ENCODE measurements at places on chromosomes 16 and 17.
A peak's percentile ranks its signal among the peaks of the same experiment; 100 is the strongest.

DNA sequence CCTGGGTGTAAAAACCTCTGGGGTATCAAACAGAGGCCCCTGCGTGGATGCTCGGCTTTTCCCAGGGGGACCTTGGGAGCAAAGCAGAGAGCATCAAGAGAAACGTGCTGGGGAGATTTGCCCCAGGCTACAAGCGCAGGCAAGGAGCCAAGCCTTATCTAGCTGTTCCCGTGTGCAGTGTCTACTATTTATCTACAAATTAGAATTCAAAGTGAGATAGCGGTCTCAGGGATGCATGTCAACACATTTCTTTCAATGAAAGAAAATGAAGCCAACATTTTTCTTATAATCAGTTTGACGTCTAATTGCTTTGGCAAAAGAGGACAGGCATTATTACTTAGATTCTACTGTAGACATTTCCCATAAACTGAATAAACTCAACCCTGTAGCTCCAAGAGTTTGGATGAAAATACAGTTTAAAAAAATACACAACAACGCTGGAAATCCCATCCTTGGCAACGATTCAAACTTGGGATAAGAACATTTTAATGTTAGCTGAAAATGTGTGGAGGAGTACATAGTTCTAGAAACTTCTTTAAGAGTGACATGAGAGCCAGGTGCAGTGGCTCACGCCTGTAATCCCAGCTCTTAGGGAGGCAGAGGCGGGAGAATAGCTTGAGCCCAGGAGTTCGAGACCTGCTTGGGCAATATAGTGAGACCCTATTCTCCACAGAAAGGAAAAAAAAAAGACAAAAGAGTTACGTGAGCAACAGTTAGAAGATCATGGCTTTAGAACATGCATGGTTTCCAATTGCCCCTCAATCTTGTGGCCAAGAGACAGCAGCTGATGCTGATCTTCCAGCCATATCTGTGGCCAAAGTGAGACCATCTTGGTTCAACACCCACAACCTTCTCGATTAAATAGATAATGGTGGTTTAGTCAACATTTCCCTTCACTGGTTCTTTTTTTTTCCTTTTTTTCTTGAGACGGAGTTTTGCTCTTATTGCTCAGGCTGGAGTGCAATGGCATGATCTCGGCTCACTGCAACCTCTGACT, 7.2 kb downstream of the SPNS3 start:
- no peak for DNase-seq

DNA sequence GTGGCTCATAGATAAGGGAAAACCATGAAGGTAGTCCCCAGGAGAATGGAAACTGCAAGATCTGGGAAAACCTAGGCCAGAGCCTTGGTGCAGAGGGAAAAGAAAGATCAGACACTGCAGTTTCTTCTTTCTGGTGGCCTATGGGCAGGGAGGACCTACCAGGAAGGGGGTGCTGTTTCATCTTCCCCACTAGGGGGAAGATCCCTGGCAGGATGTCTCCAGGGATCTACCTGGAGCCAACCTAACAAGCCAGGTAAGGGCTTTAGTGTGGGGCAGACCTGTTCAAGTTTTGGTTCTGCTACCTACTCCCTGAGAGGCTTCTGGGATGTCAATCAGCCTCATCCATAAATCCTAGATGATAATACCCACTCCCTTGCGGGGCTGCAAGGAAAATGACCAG, 21.4 kb downstream of the TOM1L2 start:
- no peak for DNase-seq

DNA sequence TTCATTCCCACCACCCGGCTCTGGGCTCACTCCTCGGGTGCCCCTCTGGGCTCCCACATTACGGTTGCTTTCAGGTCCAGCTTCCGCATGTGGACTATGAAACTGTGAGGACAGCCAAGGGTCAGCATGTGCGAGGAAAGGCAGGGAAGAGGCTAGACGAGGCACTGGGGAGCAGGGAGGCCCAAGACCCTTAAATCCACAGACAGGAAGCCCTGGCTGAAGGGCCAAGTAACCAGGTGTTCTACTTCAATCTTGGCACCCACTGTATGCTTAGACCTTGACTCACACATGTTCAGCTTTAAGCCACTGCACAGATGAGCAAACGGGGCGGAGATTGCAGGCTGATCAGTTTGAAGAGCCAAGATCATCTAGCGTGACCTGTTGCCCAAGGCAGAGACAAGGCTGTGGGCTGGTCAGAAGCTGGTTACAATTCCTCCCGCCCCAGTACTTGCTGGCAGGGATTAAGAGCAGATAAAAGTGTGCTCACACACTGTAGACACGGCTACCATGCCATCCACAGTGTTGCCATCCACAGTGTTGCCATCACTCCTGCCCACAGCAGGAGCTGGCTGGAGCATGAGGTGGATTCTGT, at the start of gene CES4A:
CES4A (plus strand) TSS at position 393 of the 592 bp plus-strand sequence; CDS start at position 577, 184 bp downstream.
- DNase-seq: no peak

DNA sequence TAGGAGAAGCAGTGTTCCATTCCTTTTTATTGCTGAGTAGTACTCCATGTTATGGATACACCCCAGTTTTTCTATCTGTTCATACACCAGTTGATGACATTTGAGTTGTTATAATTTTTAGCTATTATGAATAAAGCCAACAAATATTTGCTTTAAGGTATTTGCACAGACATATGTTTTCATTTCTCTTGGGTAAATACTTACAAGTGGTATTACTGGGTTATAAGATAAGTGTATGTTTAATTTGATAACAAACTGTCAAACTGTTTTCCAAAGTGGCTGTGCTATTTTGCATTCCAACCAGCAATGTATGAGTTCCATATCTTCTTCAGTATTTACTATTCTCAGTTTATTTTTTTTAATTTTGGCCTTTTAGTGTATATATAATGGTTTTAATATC, 27.7 kb upstream of the GFOD2 start:
- no peak for DNase-seq

DNA sequence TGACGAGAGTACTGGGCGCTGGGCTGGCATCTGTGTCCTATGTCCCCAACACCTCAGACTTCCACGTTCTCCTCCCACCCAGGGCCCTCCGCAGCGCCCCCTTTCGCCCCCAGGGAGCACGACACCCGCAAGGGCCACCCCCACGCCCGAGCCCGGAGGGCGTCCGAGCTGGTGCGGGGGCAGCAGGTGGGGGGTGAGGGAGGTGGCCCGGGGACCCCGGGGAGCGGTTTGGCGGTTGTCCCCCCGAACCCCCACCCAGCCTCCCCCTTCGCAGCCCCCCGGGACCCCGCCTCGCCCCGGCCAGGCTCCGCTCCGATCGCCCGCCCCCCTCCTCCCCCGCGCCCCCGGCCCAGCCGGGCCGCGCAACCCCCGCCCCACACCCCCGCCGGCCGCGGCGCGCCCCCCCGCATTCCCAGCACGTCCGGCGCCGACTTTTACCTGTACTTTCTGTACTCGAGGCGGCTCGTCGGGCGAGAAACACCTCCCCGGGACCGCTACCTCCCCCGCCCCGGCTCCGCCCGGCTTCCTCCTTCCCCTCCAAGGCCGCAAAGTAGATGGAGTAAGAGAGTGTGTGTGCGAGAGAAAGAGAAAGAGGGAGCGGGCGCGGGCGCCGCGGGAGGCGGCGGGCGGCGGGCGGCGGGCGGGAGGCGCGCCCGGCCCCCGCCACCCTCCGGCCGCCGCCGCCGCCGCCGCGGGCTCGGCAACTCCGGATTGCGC, 901 bp downstream of the CDYL2 start:
- peak; percentile 55 for DNase-seq

- DNase-seq: no peak
Measured at GRCh38 chr16:88777471-88778270, 7.3 kb downstream of the PIEZO1 start.

GRCh38 chr17:17149520-17150447, 56.3 kb downstream of the PLD6 start:
- no peak for DNase-seq

GRCh38 chr16:56357241-56357764, 68.0 kb downstream of the AMFR start:
- DNase-seq: no peak

- DNase-seq: no peak
Measured at GRCh38 chr17:20157001-20157310, 147.8 kb downstream of the SPECC1 start.

- DNase-seq: no peak
Measured at GRCh38 chr17:62870030-62870541, 62.0 kb upstream of the MARCHF10 start.

DNA sequence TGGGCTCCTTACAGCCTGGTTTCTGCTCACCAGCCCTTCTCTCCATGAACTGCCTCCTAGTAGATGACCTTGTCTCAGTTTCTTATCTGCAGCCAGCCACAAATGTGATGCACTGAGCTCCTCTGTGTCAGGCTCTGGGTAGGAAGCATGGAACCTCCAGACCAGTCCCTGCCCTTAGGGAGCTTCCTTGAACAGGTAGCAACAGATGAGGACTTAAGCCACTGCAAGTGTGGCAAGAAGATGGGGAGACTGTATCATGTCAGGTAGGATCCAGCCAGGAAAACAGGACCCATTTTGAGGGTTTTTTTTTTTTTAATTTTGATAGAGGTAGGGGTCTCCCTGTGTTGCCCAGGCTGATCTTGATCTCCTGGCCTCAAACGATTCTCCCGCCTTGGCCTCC, 5.3 kb upstream of the MAP3K14 start:
- DNase-seq: no peak

DNA sequence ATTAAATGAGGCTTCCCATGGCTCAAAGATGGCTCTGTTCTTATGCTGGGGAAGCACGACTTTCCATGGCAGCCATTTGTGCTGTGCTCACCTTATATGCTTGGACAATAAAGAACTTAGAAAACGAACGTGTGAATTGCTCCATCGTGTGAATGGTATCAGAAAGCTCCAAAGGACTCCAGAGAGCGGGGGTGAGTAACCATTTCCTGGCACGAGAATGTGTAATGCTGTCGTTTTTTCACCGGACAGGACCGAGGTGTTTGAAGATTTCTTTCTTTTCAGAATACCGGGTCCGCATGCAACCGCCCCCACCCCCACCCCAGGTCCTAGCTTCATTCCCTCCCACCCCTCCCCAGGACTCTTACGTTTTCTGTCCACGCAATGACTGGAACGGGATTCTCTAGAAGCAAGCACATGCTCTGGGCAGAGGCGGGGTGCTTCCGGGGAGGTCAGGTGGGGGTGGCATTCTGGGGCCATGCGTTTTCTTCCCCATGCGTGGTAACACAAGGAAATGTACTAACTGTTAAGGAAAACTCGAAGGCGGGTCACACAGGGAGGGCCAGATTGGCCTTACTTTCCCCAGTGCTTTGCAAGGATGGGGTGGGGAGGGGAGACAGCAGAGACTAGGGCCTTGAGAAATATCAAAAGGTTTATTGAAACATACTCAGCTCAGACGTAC, 26.2 kb downstream of the GPRC5B start:
- DNase-seq: no peak

- no peak for DNase-seq
Measured at GRCh38 chr16:48321317-48322036, 63.7 kb downstream of the SIAH1 start.

DNA sequence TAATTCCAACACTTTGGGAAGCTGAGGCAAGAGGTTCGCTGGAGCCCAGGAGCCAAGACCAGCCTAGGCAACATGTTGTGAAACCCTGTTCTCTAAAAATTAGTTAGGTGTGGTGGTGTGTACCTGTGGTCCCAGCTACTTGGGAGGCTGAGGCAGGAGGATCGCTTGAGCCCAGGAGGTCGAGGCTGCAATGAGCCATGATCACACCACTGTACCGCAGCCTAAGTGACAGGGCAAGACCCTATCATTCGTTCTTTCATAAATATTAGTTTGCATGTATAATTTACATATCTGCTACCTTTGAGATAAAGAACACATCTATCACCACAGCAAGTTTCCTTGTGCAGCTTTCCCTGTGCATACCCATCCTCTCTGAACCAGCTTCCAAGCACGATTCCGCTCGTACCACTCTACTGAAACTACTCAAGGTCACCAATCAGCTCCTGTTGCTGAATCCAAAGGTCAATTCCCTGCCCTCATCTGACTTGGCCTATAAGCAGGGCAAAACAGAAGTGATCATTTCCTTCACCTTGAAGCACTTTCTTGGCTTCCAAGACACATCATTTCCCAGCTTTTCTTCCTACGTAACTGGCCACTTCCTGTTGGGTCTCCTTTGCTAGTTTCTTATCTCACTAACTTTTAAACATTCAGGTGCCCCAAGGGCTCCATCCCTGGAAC, 49.1 kb downstream of the GRB2 start:
- no peak for DNase-seq

DNA sequence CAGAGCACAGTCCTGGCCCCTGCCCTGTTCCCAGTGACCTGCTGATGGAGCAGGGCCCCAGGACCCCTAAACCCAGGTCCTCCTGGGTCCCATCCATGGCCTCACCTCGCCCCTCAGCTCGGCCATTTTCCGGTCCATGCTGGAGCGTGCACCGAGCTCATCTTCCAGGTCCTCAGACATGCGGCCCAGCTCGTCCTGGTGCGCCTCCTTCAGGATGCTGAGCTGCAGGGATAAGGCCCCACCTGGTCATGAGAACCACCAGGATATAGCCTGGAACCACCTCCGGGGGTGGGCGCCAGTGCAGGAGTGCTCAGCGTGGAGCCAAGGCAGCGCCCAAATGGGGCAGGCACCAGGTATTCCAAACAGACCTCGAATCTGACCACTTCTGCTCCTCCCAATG, 17.9 kb downstream of the CCDC102A start:
- DNase-seq: no peak

GRCh38 chr16:49081554-49081953, 200.1 kb downstream of the CBLN1 start:
- no peak for DNase-seq

GRCh38 chr16:14315683-14316320, 244.7 kb downstream of the MRTFB start:
- DNase-seq: no peak

DNA sequence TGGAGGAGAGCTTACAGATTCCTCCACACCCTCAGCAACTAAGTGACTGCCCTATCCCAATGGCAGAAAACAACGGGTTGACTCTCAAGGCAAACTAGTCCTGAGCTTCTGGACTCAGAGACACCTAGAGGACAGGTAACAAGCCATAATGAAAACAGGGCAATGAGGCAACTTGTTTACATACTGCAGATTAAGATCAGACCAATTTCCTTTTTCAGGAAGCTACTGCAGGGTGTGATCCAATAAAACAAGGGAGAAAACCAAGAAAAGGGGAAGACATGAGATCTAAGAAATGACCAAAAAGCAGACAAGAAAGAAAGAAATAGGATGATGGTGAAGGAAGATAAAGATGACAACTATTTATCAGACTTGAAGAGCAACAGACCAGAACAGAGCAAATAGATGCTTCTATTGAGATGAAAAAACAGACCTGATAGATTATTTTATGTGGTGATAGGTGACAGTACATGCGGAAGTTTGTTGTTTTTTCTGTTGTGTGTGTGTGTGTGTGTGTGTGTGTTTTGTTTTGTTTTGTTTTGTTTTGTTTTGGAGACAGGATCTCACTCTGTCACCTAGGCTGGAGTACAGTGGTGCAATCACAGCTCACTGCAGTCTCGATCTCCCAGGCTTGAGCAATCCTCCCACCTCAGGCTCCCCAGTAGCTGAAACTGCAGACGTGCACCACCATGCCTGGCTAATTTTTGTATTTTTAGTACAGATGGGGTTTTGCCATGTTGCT, 120.7 kb downstream of the GAS7 start:
- no peak for DNase-seq

DNA sequence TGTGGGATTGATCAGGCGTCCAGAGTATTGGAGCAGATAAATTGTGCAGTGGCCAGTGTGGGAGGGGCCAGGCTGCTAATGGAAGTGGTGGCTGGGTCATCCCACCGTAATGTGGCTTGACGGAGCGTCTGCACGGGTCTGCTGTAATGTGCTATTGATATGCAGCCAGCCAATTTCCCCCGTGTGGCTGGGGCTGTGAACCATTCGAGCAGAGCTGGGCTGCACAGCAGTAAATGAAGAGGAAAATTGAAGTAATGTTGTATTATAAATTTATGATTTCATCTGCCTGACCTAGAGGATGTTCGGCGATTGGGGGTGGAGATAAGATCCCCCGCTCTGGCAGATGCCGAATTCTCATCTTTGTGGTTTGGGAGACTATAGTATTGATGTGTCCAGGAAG, 121.5 kb downstream of the CCDC182 start:
- DNase-seq: no peak

Measured in activated CD4-positive, alpha-beta T cell treated with anti-CD3 and anti-CD28 coated beads, Interleukin-10, Interleukin-2, amounts not matched to agents 100 ng/mL and 50 ng/mL, durations not matched to agents 16 hours and 8 hours (primary cell).